Stimulated activated CD4-positive, alpha-beta T cell treated with anti-CD3 and anti-CD28 coated beads, TNF-alpha, amount 100 ng/mL, for 48 hours (primary cell): ENCODE measurements at places on chromosomes 3 and 15.

- DNase-seq = no peak
Measured at GRCh38 chr15:23574742-23575141, 9.3 kb downstream of the MKRN3 start.

DNA sequence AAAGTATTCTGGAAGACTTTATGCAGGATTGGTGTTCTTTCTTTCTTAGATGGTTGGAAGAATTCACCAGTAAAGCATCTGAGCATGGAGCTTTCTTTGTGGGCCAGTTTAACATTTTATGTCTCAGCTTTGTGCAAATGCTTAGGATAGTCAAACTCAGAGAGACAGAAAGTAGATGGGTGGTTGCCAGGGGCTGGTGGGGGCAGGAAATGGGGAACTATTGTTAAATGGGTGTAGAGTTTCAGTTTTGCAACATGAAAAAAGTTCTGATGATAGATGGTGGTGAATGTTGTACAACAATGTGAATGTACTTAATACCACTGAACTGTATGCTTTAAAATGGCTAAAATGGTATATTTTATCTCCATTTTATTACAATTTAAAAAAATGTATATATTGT lies 24.8 kb downstream of the SPCS1 start:
- DNase-seq = no peak

DNA sequence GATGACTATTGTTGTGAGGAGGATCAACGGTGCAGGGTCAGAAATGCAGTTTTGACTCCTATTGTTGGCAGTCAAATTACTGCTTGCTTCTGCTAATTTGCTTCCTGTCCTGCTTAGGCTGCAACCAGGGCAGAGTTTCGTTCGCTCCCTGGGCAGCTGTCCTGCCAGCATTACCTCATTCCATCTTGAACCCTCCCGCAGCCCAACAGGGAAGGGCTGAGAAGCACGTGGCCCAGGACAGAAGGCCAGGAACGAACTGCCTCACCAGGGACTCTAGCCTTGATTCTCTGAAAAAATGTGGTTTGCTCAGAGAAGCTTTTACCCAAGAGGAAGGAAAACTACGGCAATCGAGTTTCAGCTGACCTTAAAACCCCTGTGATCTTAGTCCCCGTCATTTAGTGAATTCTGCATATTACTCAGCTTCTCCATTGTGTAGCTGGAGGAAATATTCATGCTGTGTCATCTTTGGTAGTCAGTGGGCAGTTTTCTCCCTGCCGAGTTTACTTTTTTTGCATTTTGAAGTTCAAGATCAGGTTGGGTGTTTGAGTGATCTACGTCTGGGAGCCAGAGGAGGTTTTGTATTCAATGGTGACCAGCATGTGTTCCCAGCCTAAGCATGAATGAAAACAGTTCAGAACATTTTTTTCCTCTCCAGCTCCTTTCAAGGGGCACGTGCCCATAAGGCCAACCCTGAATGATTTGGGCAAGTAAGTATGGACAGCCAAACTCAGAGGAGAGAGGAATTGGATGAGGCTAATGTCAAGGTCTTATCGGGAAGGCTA lies 23.0 kb downstream of the TLNRD1 start:
- no peak for DNase-seq

DNA sequence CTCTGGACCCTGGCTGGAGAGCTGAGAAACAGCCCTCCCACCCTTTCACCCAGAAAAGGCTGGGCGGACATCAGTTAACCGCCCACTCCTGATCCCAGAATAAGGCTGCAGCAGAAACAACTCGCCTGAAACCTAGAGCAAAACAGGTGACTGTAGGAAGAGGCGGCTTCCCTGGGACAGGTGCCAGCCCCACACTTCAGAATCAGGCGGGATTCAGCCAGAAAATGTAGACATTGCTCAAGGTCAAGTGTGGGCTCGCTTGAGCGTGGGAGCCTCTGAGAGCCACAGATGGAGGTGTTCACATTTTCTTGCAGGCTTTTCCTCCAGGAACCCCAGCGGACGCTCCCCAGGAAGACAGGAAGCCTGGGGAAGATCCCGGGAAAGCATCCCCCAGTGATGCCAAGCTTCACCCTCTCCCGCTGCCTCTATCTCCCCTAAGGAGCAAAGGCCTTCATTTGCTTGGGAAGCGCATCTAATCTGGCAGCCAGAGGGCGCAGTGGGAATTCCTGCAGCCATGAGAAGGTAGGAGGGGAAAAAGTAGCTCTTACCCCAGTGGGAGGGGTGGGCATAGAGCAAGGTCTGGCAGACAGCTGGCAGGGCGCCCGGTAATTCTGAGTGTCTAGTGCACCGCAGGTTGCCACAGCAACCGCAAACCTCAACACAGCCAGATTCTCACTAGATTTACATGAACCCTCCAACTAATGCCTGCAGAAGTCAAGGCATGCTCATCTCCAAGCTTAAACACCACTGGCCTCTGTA lies 77.7 kb downstream of the OCA2 start:
- DNase-seq = no peak

DNA sequence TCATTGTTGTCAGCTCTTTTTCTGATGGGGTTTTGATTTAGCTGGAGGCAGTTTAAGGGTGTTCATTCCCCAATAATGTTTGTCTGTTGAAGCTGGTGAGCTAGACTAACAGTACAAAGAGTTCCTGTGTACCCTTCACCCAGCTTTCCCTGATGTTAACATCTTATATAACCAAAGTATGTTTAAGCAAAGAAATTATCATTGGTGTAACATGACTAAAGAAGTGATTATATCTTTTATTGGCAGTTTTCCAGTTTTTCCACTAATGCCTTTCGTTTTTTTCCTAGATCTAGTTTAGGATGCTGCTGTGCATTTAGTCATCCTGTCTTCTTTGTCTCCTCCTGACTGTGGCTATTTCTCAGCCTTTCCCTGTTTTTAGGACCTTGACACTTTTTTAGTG lies 165.6 kb downstream of the LPP start:
- DNase-seq = no peak

- no peak for DNase-seq
Measured at GRCh38 chr3:125212509-125213363, at the start of gene SLC12A8. Gene SLC12A8 (minus strand): TSS chr3:125212748. CDS start chr3:125211349, 1,399 bp downstream.

DNA sequence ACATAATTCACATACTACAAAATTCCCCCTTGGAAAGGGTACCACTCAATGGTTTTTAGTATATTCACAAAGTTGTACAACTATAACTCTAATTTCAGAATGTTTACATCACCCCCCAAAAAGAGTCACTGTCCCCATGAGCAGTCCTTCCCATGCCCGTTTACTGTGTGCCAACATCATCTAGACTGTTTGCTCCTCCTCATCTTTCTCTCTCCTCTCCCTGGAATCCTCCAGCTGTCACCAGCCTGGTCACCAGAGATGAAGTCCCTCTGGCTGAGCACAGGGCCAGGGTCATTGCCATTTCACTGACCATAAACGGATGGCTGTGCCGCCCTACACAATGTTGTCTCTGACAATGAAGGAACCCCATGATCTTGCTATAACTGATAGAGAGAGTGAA lies 45.2 kb downstream of the C2CD4B start:
- DNase-seq = no peak

GRCh38 chr3:11530153-11530721 lies 113.5 kb downstream of the VGLL4 start:
- DNase-seq = no peak

GRCh38 chr3:184864000-184864399 lies 52.0 kb downstream of the VPS8 start:
- DNase-seq = no peak

DNA sequence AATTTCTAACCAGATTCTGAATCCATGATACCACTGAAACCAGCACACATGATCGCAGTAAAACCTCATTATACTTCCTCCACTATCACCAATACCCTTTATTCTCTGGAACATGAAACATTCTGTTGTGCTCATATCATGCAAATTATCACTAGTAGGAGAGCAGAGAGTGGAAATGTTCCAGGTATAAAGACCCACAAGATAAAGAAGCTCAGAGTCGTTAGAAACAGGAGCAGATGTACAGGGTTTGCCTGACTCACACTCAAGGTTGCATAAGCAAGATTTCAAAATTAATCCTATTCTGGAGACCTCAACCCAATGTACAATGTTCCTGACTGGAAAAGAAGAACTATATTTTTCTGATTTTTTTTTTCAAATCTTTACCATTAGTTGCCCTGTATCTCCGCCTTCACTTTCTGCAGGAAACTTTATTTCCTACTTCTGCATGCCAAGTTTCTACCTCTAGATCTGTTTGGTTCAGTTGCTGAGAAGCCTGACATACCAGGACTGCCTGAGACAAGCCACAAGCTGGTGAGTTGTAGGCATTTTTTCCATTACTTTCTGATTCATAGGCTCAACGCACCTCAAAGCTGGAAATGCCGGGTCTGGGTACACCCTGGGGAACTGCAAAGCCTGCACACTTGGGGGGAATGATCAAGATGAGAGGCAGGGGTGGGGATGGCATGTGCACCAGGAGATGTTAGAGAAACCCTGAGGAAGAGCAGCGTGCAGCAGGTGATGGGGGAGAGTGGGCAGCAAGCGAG lies at the start of gene CCR2:
TSS of gene CCR2 (plus strand) at position 465 of the 764 bp plus-strand sequence. CDS start 3,417 bp downstream, outside the sequence.
- peak; percentile 26 for DNase-seq

- no peak for DNase-seq
Measured at GRCh38 chr3:2706836-2707210, 403.4 kb downstream of the IL5RA start.

- no peak for DNase-seq
Measured at GRCh38 chr3:71329817-71330216, 253.7 kb downstream of the FOXP1 start.

GRCh38 chr3:42247576-42248027 lies 18.4 kb downstream of the CCK start:
- DNase-seq = peak; percentile 35

- no peak for DNase-seq
Measured at GRCh38 chr3:13281507-13282357, 138.4 kb downstream of the NUP210 start.

DNA sequence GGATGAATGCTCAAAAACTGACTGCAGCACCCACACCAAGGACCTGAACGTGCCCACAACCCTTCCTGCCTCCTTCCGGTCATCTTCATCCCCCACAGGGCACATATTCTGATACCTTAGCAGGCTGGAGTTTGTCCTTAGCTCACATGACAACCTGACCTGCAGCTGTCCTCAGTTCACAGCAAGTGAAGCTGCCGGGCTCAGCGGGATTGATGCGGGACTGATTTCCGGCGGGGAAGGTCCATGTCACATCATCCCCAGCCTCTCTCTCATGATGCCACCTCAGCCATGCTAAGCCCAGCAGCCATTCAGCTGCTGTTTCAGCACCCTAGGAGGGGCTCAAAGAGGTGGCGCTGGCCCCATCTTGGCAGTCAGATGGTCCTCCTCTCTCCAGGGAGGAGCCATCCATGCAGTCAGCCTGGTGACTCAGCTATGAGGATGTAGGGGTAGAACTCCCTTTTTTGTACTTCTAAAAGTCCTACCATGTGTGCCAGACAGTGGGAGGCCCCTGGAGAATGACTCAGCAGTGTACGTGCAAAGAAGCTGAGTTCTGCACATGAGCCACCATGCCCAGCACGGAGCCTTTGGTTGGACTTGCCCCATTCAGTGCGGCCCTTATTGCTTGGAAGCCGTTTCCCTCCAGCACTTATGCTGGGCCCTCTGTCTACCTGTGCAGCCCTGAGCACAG lies 9.5 kb downstream of the CA12 start:
- DNase-seq = peak; percentile 17

- DNase-seq = no peak
Measured at GRCh38 chr3:56942523-56942922, 117.9 kb upstream of the SPATA12 start.

- DNase-seq = no peak
Measured at GRCh38 chr3:129233538-129233937, 15.9 kb upstream of the COPG1 start.

GRCh38 chr3:157027861-157028745 lies 131.8 kb downstream of the CCNL1 start:
- no peak for DNase-seq

- DNase-seq = no peak
Measured at GRCh38 chr3:177041021-177041729, 156.1 kb downstream of the TBL1XR1 start.

DNA sequence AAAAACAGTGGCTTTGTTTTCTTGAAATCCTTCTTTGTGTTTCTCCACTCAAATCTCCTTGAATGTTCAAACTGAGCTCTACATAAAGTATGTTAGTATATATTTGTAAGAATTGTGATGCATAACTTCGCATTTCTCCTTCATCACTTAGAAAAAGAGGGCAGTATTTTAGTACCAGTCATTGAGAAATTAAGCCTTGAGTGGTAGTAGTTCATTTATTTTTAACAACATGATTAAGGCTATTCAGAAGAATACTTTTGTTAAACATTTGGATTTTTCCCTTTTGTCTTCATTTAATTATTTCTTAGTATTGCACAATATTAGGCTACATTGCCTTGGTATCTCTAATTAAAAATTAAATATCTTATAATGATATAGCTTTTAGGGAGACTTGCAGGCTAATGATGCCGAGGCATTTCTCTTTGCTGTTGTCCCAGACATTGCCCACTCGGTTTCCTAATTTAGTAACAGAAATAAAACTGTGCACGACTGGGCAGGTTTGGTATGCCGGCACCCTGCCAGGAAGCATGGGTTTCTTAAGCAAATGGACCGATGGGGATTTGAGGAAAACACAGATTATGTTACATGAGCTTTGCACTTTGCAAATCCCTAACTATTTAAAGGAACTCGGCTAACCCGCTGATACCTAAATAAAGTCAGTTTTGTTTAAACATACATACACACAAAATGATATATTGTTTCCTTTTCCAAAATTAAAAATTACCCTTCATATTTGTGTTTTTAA lies 54.7 kb downstream of the LRRC28 start:
- no peak for DNase-seq

DNA sequence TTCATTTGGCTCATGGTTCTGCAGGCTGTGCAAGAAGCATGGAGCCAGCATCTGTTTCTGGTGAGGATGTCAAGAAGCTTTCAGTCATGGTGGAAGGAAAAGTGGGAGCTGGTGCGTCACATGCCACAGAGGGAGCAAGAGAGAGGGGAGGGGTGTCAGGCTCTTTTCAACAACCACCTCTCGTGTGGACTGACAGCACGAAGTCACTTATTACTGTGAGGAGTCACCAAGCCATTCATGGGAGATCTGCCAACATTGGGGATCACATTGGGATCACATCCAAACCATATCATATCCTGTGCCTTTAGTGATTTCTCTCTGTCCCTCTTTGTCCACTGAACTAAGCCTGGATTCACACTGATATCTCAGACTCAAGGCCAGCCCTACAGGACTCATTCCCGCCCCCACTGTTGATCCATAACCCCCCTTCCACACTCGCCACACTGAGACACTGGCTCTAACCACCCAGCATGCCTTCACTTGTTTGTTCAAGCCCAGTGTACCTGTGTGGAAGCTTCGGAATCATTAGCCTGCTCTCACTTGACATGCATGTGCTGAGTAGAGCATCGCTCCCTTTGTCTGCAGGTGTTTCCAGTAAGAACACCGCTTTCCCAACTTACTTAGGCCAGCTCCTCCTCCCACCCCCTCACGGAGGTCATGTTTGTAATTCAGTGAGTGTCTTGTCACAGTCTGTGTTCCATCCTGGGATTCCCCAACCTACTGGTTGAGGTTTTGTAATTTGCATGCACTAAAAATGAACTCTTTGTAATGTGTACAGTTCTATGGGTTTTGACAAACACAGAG lies 132.2 kb downstream of the KLF13 start:
- DNase-seq = no peak

GRCh38 chr15:39282663-39283208 lies 298.1 kb upstream of the THBS1 start:
- DNase-seq = no peak

GRCh38 chr15:22911306-22911705 lies 68.9 kb downstream of the CYFIP1 start:
- no peak for DNase-seq
